Stimulated activated CD4-positive, alpha-beta T cell treated with anti-CD3 and anti-CD28 coated beads, Interleukin-1b, Interleukin-23, amount 100 ng/mL, for 48 hours (primary cell): ENCODE measurements at places on chromosomes 6 and 20.

DNA sequence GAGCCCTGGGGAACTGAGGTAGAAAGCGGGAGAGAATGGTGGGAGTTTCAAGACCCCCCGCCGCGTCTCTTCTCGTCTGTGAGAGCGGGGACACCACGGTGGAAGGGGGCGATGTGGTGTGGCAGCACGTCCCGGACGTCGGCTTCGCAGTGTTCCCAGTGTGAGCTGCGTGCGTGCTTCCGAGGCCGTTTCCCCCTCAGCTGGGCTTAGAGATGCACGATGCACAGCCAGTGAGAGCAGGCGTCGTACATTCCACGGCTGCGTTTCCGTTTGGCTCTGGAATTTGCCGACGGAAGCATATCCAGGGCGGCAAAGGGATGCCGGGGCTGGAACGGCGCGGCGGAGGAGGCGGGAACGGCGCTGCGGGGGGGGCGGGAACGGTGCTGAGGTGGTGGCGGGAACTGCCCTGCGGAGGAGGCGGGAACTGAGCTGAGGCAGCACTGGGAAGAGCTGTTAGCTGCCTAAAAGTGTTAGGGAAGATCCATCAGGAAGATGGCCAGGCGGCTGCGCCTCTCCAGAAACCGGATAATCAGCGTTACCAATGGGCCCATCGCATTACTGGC is 37.7 kb downstream of the KIF25 start:
- DNase-seq, result no peak

- no peak for DNase-seq
These were observed 28.2 kb downstream of the SLC12A5 start for GRCh38 chr20:46056970-46057855.

DNA sequence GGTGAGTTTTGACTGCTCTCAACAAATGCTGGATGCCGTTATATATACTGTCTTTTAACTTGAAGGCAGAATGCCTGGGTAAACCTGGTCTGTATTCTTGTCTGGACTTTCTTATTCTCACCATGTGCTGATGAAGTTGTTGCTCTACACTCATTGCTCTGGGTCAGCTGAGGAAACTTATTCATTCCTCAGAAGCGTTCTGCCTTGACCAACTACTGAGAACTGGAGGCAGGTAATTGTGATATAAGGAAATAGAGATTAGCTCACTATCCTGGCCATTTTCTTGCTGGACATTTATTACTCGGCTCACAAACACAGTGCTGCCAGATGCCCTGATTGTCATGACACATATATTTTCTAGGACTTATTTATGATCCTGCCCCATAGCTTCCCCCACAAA is 103.6 kb downstream of the DNAH8 start:
- DNase-seq, result no peak

DNA sequence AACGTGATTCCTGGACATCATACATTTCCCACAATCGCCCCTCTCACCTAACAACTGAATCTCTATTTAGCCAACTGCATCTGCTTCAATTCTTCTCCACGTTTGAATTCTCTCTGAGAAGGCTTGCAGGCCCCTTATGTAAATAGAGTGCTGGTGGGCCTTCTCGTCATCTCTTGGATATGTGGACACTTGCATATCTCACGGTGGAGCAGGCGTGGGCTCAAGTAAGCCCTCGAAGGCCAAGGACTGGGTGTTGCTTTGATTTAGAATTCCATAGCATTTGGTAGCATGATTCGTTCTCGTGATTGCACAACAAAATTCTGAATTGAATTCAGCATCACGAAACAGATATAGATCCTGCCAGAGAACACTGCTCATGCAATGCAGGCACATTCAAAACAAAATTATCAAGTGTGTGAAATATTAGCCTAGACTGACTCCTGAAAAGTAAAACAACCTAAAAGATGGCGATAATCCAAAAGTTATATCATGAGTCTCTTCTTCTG is 613.6 kb downstream of the TFAP2A start:
- no peak for DNase-seq

DNA sequence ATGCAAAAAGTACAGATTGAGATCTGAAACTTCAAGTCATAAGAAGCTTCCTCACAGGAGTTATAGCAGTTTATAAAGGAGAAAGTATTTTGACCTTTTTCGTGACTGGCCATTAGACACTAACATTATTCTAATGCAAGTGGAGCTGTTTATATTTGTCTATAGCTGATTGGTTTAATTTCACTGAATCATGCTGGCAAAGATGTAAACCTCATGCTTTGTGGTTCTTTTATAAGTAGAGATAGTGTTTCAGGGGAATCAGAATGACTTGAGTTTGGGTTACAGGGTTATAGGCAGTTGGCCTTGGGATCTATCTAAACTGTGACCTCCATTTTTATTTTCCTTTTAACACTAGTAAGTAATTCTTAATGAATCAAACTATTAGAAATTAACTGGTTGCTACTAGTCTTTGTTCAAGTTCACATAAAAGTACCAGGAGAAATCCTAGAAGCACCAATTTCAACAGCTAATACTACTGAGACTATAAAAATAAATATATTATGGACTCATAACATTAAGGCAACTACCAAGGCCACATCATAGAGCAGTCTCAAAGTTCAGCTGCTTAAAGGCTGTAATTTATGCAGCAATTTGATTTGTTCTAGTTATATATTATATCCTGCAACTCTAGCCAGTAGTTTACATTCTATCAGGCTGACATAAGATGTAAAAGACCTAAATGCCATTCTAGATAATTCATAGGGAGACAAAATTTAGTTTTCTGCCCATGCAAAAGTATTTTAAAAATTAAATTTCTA is 94.0 kb downstream of the RNGTT start:
- DNase-seq, result no peak

DNA sequence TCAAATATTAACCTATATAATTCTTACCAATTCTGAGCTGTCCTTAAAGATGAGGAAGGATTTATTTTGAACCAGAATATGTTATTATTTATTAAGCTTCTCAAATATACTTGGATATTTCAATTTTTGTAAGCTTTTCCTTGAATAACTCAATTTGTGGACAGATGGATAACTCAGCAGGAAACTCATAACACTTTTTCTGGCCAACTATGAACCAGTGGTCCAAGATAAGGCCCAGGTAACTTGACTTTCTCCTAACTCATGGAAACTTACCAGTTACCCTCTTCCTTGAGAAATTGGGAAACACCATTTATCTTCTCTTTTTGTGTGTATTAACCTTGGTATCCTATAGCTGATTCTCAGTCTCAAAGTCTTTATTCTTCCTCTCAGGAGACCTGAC is 427.5 kb upstream of the SYNCRIP start:
- no peak for DNase-seq

DNA sequence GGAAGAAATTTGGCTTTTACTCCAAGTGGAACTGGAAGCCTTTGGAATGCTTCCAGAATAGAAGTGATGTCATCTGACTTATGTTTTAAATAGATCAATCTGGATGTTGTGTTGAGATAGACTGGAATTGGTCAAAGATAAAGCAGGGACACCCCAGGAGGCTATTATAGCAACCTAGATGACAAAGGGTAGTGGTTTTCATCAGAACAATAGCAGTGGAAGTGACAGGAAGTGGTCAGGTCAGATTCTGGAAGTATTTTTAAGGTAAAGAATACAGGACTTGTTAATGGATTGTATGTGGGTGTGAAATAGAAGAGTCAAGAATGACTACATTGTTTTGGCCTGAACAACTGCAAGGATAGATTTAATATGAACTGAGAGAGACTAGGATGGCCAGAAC is 191.4 kb downstream of the ADGRB3 start:
- DNase-seq, result no peak

DNA sequence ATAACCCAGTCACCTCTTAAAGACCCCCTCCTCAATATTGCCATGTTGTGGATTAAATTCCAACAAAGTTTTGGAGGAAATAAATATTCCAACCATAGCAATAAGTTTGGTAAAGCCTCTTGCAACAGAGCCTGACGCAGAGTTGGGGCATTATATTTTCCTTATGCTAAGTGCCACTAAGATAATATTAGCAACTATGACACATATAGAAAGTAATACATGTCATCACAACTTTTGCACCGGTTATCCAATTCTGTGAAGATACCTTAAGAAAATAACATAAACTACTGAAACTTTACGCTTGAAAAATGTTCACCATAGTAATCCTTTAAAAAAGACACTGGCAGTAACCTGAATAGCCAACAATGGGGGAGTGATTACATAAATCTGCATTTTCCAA is 52.2 kb upstream of the TRERF1 start:
- no peak for DNase-seq

- DNase-seq, result no peak
These were observed 382.5 kb downstream of the PRKN start for GRCh38 chr6:162345051-162345511.

DNA sequence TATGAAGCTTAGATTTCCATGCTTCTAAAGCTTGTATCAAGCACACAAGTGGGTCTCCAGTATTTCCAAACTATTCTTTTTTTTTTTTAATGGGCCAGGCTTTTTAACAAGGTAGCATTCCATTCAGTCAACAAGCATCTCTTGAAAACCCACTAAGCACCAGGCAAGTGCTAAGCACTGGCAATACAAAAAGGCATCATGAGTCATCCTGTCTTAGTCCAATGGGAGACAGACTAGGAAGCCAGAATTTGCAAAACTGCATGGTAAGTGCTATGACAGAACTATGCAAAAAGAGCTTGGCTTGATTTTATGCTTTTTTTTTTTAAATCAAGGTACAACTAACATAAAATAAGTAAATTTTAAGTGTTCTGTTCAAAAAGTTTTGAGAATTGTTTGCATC is 109.3 kb upstream of the DST start:
- no peak for DNase-seq

GRCh38 chr6:15577550-15578171 is 85.2 kb downstream of the DTNBP1 start:
- DNase-seq, result no peak

- DNase-seq, result peak; percentile 7
These were observed 686 bp downstream of the TMEM170B start for GRCh38 chr6:11538052-11538818.

- no peak for DNase-seq
These were observed 230.1 kb downstream of the SAMD5 start for GRCh38 chr6:147738516-147739162.

- DNase-seq, result no peak
These were observed 212.0 kb upstream of the JARID2 start for GRCh38 chr6:15033850-15034203.

DNA sequence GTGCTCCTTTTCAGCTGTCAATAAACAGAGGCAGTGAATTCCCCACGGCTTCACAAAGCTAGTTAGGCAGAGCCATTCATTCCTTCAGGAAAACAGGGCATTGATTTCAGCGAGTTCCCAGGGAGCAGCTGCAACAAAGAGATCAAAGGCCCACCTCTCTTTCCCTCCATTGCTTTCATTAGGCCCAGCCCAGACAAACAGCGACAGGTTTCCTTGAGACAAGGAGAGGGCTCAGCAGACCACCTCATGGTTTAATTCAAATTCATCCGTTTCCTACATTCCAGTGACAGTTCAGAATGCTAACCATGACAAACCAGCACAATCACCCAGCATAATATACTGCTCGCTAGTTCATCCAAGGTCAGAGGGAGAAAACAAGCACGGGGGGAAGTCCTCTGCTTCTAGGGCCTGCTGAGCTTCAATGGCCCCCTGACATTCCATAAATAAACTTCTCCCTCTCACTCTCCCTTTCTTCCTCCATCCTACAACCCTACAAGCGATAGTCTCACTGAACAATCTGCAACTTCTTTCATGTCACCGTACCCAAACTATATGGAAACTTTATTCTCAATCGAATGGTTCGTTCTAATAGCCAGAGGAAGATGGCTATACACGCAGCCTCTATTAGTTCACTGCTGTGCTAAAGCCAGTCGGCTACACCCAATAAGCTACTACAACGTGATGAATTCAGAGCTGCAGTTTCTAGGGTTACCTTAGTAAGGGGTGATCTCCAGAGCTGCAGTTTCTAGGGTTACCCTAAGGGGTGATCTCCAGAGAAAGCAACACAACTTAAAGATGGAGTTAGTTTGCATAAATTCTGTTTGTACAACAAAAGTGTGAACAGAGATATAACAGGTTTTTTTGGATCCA is 34.7 kb downstream of the PLAGL1 start:
- DNase-seq, result no peak

- no peak for DNase-seq
These were observed 1414.1 kb upstream of the EYS start for GRCh38 chr6:67121115-67121514.

DNA sequence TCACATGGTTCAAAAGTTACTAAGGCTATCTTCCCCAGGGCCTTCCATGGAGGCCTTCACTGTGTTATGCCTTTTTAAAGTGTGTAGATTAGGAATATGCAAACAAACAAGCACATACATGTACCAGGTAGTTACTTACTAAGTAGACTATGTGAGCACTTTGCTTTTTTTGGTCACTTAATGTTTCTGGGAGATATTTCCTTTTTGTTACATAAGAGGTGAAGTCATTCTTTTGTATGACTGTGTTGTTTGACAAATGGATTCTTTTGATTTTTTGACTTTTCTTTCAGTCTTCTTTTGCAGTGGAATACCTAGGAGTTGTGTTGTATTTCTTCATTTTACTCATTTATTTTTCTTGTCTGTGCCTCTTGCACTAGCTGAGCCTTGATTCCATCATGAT is 39.6 kb upstream of the BCAS1 start:
- no peak for DNase-seq

DNA sequence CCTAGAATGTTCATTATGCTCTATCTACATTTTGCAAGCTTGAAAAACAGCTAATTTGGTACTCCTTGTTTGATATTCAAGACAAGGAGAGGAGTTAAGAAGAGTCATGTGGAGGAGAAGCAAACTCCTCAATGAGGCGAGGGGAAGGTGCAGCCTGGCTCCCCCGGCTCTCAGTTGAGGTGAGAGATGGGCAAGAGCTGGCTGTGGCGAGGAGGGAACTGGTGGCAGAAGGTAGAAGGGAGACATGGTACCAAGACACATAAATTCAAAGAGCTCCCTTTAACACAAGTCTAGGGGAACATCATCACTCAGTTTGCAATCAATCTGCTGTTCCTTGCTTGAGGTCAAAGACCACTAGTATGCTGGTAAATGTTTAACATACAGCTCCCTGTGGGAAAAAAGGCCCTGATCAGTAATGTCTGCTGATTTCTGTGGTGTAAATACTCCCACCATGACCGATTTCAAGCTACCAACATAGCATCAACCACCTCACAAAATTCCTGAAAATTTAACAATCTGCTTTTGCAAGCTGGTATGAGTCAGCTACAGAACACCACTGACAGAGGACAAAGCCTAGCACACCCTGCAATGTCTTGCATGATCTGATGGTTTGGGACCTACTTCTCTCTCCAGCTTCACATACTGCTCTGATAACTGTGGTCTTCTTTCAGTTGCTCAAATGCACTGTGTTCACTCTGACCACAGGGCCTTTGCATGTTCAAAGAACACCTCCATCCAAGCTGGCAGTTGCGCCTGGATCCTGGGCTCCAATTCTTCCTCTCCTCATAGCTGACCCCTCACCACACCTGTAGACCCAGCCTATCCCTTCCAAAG is 516.3 kb upstream of the CHD6 start:
- no peak for DNase-seq

- DNase-seq, result no peak
These were observed 41.2 kb downstream of the SLX4IP start for GRCh38 chr20:10476319-10476724.

DNA sequence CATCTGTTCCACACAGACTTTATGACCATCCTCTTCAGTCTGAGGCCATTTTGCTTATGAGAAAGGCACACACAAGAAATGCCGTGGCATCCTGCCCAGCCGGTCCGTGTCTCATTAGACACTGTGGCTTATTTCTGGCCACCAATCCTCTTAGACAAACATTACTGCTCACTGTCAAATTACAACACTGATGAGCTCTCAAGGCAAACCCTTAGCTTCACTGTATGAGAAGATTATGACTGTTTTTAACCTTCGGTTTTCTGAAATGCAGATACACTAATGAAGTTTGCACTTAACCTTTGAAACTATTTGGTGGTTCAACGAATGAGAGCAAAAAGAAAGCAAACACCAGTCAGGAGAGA is 50.5 kb upstream of the DST start:
- DNase-seq, result no peak

- no peak for DNase-seq
These were observed 62.0 kb downstream of the CARMIL1 start for GRCh38 chr6:25341203-25341552.
